ENCODE measurements at places on chromosomes 6 and 20.

DNA sequence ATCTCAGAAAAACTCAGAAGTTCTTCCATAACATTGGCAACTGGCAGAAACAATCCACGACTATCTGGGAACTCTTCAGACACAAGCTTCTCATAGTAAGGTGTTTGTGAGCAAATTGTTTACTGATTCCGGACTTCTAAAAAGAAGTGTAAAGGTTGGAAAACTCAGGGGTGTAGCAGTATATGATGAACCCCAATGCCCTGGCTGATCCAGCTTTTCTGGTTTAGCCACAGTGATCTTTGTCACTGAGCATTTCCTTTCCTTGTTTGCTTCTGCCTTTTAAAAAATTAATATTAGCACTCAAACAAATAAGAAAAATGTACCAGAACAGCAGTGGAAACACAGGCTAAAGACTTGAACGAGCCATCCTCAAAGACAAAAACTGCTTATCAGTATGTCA, 4.9 kb downstream of the RGS17 start:
- no peak for DNase-seq

DNA sequence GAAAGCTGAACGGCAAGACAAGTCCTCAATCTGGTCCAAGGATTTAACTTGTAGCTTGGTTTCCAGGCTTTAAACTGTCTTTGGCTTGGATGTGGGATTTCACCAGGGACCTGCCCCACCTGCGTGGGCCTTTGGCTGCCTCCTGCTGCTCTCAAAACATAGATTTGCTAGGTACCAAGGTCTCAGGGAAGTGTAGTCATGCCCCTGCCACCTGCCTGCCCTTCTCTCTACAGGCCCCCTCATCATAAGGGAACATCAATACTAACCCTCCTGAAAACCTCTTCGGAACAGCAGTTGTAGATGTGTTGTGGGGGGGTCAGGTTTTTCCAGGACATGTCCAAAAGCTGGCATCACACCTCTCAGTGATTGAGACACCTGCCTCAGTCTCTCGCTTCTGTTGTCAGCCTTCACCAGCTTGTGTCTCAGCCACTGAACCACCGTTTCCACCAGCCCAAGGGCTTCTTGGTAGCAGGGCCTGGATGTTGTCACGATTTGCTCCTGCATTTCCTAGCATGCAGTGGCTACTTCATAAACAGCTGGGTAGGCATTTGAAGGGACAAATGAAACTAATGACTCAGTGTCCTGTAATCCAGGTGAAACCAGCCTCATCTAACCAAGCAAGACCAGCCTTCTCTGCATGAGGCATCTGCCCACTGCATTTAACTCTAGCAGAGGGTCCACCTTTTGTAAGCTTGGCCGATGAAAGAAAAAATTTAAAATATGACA, 141.6 kb upstream of the THBS2 start:
- DNase-seq = no peak

- DNase-seq = no peak
Measured at GRCh38 chr6:161276605-161277155, 2.8 kb upstream of the AGPAT4 start.

GRCh38 chr6:30940361-30940986, at the start of gene MUCL3:
TSS of gene MUCL3 (plus strand) at chr6:30940973. CDS start at chr6:30941000, 27 bp downstream.
- DNase-seq = no peak

DNA sequence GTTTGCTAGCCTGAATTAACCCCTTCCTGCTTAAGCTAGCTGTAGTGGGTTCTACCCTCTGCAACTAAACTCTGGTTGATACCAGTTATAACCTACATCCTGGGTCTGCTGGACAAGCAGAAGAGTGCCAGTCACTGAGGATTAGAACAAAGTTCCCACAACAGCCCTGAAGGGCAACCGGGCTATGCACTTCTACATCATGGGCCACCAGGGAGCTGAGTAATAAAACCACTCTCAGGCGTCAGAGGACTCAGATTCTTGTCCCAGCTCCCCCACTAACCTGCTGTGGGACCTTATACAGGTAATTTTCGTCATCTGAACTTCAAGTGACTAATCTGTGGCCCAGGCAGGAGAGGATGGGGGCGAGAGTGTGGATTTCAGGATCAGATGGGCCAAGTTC, 56.8 kb downstream of the EYA2 start:
- DNase-seq = no peak

DNA sequence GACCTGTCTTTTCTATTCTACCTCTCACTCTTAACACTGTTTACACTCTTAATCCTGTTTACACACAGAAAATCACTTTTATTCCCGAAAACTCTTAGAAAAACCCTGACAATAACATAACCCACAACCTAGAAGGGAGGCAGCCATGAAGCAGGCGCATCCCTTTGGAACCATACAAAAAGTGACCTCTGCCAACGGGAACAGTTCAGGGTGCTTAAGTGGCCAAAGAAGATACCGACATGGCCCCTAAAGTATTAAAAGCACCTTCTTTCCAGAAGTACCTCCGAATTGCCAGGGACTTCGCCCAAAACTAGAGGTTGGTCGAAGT, 490 bp downstream of the MMUT start:
- DNase-seq = no peak

DNA sequence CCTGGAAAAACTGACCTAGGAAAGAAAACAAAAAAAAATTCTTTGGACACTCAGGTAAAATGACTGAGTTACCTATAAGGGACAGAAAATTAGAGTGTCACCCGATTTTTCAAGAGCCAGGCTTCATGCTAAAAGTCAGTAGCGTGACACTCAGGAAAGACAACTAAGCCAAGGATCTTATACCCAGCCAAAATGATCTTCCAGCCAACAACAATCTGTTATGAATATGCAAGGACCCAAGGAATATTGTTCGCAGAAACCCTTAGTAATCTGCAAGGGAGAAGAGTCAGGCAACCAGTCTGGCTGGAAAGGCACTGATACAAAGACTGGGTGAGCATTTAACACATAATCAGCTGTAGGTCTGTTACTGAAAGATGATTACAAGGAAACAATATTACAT, 203.6 kb downstream of the GMPR start:
- no peak for DNase-seq

- DNase-seq = no peak
Measured at GRCh38 chr20:59040667-59041066, 1.9 kb downstream of the PRELID3B start.

DNA sequence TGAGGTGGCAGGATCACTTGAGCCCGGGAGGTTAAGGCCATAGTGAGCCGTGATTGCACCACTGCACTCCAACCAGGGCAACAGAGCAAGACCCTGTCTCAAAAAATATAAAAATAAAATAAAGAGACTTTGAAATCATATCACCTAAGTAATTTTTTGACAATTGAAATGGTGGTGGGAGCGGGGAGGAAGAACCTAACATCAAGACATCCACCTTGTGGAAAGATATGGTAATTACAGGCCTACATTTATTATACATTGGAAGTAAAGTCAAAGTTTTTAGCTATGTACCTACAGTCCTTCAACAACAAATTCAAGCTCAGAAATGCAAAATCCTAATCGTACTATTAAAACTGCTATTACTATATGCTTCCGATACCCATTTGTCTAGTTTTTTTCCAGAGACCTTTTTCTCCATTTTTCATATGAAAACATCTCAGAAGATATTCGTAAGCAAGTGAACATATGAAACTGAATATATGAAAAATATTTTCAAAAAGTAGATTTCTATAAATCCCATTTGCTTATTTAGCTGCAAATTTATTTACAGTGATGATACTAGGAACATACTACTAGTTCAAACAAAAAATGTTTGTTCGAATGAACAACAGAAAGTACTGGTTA, 83.3 kb downstream of the SYCP2 start:
- DNase-seq = peak; percentile 62
